ENCODE measurements at places on chromosomes 5 and 9.

DNA sequence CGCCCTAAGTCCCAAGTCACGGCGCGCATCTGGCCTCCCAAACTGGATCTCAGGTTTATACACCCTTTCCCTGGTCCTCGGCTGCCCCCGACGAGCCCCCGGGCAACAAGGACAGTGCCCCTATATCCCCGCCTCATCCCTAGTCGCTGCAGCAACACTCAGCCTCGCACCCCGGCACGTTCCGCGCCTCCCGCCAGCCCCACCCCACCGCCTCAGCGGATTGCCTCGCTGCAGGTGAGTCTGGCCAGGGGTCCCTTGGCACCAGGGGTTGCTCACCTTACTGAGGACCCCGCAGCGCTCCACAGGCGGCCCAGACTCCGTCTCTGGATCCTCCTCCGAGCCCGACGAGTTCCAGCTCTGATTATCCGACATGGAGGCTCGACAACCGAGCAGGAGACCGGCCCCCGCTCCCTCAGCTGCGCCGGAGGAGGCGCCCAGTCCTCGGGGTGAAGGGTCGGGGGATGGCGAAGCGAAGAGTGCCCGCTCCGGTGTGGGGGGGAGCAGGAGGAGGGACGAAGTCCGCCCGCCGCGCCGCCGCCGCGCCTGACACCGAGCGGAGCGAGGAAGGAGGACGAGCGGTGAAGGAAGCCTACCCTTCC lies 494 bp downstream of the CERT1 start:
- ATAC-seq: peak; percentile 41

GRCh38 chr5:95989283-95990048 lies 27.8 kb upstream of the ELL2 start:
- no peak for ATAC-seq

- ATAC-seq: peak; percentile 52
These were observed 380.3 kb upstream of the TNC start for GRCh38 chr9:115498303-115498702.

DNA sequence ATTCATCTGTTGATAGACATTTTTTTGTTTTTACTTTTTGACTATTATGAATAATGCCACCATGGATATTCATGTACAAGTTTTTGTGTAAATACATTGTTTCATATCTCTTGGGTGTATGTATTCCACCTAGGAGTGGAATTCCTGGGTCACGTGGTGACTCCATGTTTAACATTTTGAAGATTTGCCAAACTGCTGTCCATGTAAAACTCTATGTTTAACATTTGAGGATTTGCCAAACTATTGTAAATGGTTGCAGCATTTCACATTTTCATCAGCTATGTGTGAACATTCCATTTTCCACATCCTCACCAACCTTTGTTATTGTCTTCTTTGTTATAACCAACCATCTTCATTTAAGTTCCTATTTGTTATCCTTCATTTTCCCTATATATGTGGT lies 12.2 kb downstream of the TMEFF1 start:
- no peak for ATAC-seq

- ATAC-seq: no peak
These were observed 71.1 kb downstream of the MAPKAP1 start for GRCh38 chr9:125635888-125636287.

DNA sequence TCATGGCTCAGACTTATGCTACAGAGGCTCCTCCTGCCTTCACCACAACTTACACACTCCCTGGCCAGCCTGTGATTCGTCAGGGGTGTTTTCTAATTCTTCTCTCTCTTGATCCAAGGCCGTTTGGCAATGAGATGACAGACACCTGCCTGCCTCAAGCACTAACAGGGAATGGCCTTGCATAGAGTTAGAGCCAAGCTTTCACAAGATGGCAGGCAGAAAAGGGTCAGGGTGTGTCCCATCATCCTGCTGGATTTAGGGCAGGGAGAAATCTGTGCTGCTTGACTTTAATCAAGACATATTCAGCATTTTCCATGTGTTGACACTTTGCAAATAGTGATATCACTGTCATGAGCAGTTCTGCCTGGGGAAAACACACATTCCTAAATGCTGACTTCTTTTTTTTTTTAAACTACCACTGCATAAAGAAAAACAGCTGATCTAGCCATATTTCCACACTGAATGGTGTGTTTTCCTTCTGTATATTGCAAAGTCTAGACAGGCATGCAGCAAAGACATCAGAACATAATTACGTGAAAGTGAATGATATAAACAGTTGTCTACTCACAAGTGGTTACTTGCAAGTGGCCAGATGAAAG lies 95.0 kb upstream of the SLC25A48 start:
- peak; percentile 94 for ATAC-seq

- peak; percentile 47 for ATAC-seq
These were observed 45.8 kb downstream of the EPB41L4B start for GRCh38 chr9:109274884-109275730.

DNA sequence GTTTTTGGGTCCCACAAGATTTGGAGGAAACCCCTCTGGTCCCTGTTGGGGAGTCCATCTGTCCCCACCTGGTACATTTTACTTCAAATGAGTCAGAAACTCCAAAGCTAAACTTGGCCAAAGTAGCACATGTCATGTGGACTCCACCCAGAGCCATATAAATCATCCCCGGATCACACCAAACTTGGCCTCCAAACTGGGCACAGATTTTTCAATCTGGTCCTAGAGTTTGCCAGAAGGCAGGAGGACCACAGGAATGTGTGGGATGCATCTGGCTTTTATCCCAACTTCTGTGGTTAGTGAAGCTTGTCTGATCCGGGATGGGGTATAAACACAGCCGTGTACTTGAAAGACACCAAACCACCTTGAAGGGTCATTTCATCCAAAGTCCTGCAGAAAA lies 66.3 kb downstream of the MAT2B start:
- ATAC-seq: no peak

GRCh38 chr5:89712134-89712700 lies 697.3 kb downstream of the CETN3 start:
- no peak for ATAC-seq

GRCh38 chr9:133125941-133126696 lies 5.1 kb upstream of the RALGDS start:
- ATAC-seq: no peak

DNA sequence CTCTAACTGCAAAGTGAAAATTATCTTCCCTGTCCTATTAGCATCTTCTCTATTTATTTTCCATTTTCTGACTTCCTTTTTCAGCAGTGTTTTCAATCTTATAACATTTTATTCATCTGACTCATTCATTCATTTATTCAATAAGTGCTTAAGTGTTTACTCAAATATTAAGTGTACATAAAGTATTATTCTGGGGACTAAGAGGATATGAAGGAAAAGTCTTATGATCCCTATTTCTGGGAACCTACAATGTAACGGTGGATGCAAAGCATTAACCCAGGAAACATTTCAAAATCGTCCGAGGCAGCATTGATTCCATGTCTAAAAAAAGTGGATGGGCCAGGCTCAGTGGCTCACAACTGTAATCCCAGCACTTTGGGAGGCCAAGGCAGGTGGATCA lies 19.4 kb upstream of the TRPM6 start:
- ATAC-seq: no peak

GRCh38 chr9:106752581-106752980 lies 110.4 kb upstream of the ZNF462 start:
- ATAC-seq: no peak

GRCh38 chr5:27216367-27216950 lies 178.1 kb upstream of the CDH9 start:
- ATAC-seq: no peak

DNA sequence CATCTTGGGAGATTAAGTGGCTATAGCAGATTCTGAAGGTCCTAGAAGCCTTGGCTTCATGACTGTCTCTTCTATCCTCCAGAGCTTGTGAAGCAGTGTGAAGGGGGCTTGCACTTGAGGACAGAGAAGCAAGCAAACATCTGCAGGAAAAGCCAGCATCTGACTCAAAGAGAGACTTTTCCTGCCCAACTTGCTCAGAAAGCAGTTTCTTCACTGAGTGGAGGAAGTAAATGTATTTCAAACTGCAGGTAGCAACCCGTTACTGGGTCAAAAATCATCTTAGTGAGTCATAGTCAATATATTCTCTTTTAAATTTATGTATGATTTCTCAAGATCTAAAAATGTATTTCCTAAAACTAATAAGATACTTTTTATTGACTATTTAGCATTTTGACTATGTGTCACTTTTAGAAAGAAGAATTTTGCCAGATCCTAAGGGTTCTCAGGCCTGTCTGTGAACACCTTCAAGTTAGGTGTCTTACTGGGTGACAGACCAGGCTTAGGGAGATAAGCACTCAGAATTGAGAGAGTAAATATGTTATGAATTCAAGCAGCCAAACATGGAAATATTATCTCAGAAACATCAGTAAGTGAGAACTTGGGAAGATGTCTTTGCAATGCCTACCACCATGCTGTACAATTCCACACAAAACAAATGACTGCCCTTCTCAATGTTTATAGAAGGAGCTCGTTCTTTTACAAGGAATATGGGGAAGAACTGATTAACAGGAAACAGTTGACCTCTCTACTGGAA lies 72.6 kb upstream of the DMAC1 start:
- ATAC-seq: peak; percentile 48

All from esophagus mucosa (tissue), 1 donor.